ENCODE measurements at places on chromosomes 16 and 17.

GRCh38 chr16:4698321-4699045 lies 5.1 kb downstream of the NUDT16L1 start:
- no peak for DNase-seq

- DNase-seq, result no peak
Observed at GRCh38 chr17:75011401-75012095, 922 bp upstream of the MRPL58 start.

DNA sequence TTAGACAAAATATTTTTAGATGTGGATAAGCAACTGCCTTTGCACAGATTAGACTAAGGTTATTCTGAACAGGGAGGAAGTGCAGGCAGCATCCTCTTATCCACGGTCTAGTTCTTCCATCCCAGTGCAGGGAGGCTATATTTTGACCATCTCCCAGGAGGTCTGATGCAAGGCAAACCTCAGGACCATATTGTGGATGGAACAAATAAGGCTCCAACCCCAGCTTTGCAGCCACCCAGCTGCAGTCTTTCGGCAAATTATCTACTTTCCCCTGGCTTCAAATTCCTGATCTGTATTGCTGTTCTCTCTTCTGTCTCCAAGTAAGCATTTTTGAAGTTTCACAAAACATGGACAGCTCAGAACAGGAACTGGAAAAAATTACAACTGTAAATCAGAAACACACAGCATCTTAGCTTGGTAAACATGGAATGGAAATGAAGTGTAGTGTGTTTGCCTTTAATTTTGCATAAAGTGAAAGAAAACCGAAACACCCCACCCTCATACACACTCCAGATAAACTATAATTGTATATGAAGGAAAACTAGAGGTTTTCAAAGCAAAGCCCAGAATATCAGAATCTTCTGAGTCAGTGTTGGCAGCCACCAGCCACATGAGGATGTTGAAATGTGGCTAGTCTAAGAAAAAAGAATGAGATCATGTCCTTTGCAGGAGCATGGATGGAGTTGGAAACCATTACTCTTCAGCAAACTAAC lies 33.5 kb upstream of the MON1B start:
- no peak for DNase-seq

DNA sequence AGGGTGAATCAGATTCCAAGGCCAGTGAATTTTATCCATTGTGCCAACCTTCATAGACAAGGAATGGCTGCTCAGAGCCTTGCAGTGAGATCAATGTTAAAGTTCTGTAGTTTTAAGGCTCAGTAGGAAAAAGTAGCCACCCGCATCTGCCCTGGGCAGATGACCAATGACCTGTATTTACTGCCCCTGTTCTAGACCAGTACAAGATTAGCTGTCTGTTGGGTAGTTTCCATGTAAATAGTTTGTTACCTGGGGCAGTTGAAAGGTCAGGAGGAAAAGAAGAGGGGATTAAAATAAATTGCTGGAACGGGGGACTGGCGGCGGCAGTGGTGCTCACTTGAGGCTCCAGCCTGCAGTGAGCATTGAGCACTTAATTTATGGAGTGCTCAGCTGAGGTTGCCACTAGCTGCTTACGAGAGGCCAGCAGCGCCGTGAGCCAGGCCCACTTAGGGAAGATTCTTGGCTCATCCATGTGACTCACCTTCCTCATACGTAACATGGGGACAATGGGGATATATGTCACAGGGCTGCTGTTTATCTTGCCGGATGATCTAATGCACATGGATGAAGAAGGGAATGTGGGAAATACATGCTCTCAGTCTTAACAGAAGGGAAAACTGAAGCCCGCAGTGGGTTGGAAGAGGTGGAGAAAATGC lies 10.7 kb upstream of the NOS2 start:
- DNase-seq, result no peak

GRCh38 chr16:6160303-6160702 lies 1062.7 kb upstream of the EEF2KMT start:
- no peak for DNase-seq

DNA sequence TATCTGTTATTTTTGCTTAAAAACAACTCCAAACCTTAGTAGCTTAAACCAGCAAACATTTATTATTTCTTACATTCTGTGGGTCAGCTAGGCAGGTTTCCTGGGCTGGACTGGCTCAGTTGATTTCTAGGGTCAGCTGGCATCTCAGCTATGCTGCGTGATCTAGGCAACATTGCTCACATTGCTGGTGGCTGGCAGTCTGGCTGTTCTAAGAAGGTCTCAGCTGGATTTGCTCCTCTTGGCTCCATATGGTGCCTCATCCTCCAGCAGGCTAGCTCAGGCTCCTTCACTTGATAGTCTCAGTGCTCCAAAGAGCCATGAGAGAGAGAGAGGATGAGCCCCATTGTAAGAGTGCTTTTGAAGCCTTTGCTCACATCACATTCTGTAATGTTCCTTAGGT lies 470.6 kb upstream of the CDH5 start:
- no peak for DNase-seq

DNA sequence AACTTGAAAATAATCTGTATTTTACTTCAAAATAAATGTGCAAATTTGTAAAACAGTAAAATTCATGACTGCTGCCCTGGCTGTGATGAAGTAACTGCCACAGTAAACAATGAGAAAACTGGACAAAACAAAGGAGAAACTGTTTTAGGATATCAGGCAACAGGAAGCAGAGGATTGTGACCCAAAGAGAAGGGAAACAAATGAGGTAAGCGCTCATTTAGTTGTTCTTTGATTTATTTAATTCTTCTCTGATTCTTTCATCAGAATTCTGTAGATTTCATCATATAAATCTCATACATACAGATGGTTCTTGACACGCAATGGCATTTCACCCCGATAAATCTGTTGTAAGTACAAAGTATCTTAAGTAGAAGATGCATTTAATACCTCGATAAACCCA lies 198.1 kb upstream of the AXIN2 start:
- DNase-seq, result no peak

All from NCI-H748 treated with DMSO at 0.1 percent for 48 hours (cell line).